ENCODE measurements at places on chromosomes 6 and 20. TPM values are rescaled to one million over a fixed set of nuclear protein-coding genes. Genes with fewer than 3 reads are reported as not detected.

Gene PNISR
- 134 TPM for total RNA-seq

Gene BMP7
- total RNA-seq, result 17.7 TPM

DNA sequence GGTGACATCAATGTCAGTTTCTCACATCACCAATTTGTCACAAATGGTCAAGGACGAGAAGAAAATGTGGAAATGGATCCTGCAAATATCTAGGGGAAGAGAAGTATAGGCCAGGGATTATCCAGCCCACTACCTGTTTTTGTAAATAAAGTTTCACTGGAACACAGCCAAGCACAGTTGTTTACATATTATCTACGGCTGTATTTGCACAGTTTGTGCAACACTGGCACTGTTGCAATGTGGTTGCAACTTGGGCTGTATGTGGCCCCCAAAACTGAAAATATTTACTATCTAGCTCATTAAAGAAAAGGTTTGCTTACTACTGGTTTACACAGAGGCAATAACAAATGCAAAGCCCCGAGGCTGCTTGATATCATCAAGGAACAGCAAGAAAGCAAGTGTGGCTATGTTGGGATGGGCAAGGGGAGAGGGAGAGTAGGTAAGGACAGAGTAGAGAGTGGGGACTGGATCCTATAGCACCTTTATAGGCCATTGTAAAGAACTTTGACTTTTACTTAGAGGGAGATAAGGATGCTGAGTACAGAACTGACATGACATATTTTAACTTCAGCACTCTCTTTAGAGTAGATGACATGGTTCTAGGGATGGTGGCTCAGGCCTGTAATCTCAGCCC lies 11.8 kb upstream of the STXBP5 start:
- no peak for DNase-seq

DNA sequence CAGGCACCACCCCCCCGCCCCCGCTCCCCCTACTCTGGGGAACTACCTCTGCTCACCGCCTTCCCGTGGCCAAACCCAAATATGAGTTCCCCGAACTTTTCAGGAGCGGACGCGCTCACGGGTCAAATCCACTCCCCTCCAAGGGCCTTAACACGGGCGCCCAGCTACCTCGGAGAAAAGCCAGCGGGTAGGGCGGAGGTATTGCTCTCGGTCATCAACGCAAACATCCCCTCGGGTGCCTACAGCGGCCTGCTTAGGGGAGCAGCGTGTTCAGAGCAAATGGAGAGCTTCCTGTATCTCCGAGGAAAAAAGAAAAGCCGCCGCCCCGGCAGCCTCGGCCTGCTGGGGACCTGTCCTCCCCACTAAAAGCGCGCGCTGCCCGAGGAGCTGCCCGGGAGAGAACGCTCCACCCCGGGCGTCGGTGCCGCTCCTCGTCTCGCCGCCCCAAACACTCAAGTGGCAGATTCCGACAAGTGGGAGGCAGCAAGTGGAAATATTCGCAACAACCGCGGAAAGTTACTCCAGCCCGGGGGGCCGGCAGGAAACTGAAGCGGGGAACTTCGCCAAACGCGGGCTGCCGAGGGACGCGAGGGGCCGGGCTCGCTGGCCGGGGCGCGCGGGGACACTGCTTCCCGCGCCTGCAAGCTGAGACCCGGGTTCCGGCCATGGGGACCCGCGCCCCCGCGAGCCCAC lies 699 bp downstream of the PTPRT start:
- peak; percentile 33 for DNase-seq

Gene CNR1
- 0.55 TPM for total RNA-seq

Gene IMPG1
- total RNA-seq, result not detected

- DNase-seq, result no peak
These were observed 12.2 kb downstream of the BTN3A1 start for GRCh38 chr6:26414281-26414680.

- DNase-seq, result no peak
These were observed 64.0 kb downstream of the FYN start for GRCh38 chr6:111809264-111809663.

Data from H9 (cell line).